G401 (cell line): ENCODE measurements at places on chromosomes 7 and 10.

DNA sequence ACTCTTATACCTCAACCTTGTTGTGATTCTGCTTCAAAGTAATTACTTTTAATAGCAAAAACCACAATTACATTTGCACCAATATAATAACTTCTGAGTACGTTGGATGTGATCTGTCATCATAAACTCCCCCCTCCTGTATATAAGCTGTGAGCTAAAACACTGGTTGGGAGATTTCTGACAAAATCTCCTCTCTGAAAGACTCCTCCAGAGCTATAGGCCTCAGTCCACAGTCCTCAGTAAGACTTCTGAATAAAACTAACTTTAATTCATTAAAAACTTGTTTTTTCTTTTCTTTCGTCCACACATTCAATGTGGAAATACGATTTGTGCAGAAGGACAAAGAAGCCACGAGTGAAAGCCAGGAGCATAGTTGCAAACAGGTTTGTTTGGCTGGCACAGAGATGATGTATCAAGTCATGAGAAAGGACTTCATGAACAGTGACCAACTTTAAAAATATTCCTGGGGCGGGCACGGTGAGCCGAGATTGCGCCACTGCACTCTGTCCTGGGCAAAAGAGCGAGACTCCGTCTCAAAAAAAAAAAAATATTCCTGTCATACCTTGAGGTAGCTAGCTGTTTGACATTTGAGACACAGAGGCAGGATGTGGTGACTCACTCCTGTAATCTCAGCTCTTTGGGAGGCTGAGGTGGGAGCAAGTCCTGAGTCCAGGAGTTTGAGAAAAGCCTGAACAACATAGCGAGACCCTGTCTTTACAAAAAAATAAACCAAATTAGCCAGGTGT lies 91.1 kb upstream of the ARHGAP21 start:
- DNase-seq = no peak

GRCh38 chr10:105827133-105827532 lies 1186.0 kb downstream of the SORCS3 start:
- DNase-seq = no peak

GRCh38 chr7:27627146-27627545 lies 35.5 kb downstream of the HIBADH start:
- DNase-seq = no peak

DNA sequence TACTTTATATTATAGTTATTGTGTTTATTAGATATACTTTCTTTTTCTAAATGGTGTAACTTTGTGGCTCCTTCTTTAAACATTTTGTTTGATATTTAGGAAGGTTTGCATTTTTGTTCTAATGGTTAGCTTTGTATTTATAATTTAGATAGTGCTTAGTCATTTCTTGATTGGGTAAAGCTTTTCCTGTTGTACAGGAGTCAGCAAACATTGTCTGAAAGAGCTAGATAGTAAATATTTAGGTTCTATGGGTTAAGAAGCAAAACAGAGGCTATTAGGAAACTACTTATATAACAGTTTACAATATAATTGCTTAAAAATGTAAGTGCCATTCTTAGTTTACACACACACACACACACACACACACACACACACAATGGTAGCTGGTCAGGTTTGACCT lies 70.6 kb upstream of the CCDC6 start:
- DNase-seq = no peak
